ENCODE measurements at places on chromosomes 2 and 18.

GRCh38 chr18:37322492-37323035, 243.0 kb downstream of the CELF4 start:
- DNase-seq: peak; percentile 57

DNA sequence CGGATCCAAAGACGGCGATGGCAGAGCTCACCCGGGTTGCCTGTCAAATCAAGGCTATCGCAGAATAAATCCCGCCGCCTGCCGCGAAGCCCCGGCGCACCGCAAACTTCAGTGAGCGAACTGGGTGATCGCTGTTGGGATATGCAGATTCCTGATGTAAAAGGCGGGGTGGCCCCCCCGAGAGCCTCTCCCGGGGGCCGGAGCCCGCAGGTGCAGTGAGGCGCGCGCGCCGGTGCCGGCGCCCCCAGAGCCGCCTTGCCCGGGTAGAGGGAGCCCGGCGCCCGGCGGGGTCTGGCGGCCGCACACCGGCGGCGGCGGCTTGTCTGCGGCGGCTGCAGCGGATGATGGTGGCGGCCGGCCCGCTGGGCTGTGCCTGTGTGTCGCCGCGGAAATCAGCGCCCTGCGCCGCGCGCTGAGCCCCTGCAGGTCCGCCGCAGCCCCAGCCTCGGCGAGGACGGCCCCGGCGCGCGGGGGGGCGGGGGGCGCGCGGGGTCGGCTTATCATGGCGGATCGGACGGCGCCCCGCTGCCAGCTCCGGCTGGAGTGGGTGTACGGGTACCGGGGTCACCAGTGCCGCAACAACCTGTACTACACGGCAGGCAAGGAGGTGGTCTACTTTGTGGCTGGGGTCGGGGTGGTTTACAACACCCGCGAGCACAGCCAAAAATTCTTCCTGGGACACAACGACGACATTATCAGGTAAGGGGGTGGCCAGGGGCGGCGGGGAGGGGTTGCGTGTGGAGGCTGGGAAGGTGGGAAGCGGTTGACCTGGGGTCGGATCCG, 1.3 kb downstream of the EML6 start:
- DNase-seq: peak; percentile 43

GRCh38 chr2:225937625-225938187, 538.2 kb downstream of the NYAP2 start:
- no peak for DNase-seq

DNA sequence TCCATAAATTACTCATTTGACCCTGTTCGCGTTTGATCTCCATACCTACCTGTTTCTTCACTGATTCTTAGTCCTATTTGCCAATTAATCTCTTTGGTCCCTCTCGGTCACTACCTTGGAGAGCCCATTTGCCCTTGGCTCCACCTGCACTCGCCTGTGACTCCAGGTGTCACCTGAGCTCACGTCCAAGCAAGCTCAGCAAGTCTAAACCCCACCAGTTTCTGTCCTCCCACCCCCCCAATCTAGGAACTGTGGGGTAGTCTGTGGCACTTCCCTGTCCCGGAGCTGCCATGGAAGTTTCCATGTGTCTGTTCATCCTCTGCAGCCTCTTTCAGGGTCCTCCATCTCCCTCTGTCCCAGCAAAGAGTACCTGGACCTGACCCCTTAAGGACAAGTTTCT, 68.1 kb upstream of the BCL2L11 start:
- DNase-seq: no peak

Data from suppressor macrophage treated with lipopolysaccharide for 1 hour (primary cell).